ENCODE measurements at places on chromosomes 12 and 14. TPM values are rescaled to one million over a fixed set of nuclear protein-coding genes. Genes with fewer than 3 reads are reported as not detected.
A peak's percentile ranks its signal among the peaks of the same experiment; 100 is the strongest.

Gene CD69
- total RNA-seq, result 10.7 TPM

Gene PKP2
- total RNA-seq, result 25.3 TPM

DNA sequence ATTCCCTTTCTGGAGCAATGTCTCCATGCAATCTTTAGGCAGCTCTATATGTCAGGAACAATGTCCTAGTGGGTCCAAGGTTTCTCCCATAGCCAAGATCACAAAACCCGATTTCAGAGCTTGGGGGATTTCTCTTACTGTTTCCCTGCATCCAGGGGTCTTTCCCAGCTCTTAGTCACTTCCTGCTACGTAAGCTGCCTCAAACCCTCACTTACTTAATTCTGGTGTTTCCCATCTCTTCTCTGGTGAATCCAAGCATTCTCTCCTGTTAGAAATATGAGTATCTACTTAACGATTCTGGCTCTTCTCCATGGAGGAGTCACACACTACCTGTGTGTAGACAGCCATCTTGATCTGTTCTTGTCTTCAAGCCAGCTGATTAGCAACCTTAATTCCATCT, 80.0 kb downstream of the IFNG-AS1 start:
- DNase-seq, result no peak

GRCh38 chr14:95495538-95496025, 20.9 kb downstream of the SYNE3 start:
- DNase-seq, result no peak

- no peak for DNase-seq
These were observed 17.4 kb downstream of the CLEC4C start for GRCh38 chr12:7729746-7730145.

GRCh38 chr14:20624495-20625070, 16.9 kb downstream of the OR6S1 start:
- peak; percentile 67 for DNase-seq

- no peak for DNase-seq
These were observed 557.0 kb downstream of the SLC6A15 start for GRCh38 chr12:84355561-84355960.

DNA sequence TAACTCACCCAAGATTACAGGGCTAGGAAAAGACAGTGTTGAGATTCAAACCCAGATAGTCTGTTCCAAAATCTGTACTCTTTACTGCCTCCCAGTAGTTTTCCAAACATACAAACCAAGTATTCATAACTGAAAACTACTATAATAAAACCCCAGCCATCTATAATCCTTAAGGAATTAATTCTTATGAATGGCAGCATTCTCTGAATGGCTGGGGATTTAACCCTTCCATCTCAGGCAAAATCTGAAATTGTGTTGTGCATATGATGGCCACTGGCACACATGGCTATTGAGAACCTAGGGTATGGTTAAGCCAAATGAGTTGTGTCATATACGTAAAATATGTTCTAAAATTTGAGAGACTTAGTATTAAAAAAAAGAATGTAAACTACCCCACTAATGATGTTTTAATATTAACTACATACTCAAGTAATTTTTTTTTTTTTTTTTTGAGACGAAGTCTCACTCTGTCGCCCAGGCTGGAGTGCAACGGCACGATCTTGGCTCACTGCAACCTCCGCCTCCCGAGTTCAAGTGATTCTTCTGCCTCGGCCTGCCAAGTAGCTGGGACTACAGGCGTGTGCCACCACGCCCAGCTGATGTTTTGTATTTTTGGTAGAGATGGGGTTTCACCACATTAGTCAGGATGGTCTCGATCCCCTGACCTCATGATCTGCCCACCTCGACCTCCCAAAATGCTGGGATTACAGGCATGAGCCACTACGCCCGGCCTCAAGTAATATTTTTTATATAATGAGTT, 16.7 kb downstream of the PPP1R13B start:
- no peak for DNase-seq

DNA sequence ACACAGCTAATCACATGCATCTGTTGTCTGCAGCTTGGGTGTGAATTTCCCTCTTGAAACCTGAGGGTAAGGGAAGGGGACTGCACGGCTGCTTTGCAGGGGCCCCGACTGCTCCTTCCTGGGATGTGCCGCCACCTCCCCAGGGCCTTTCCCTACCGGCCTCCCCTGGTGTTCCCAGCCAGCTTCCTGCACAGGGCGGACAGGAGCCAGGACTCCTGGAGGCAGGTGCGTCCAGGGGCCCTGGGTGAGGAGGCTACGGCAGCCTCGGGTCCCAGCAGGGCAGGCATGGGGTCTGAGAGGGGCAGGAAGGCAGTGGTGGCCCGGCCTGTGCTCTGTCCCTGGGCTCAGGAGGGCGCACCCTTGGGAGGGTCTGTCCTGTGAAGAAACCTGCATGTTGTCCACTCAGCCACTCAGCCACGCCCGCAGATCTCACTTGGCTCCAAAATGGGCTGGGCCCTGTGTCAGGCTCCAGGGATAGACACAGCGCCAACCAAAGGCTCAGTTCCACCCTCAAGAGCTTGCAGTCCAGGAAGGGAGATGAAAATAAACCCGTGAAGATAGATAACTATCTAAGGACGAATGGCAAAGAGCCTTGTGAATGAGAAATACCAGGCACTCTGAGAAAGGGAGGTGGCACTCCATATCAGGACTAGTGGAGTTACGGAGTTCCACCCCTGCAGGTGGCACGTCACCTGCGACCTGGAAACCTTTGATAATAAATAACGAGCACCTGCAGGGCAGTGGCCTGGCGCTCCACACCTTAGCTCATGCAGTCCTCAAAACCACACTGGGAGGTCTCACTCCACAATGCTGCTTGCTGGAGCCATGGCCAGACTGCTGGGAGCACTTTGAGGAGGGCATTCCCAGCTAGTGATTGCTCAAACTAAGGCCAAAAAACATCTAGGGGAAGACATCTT, 427.4 kb downstream of the AACS start:
- no peak for DNase-seq
